ENCODE measurements at places on chromosomes 16 and 17. TPM values are rescaled to one million over a fixed set of nuclear protein-coding genes. Genes with fewer than 3 reads are reported as not detected.
A peak's percentile ranks its signal among the peaks of the same experiment; 100 is the strongest.

GRAP gene
- 1.8 TPM for total RNA-seq

PTX4 gene
- not detected for total RNA-seq

HOXB7 gene
- total RNA-seq: 15.0 TPM

EPOP gene
- total RNA-seq: 2.1 TPM

HAPSTR1 gene
- total RNA-seq: 22.0 TPM

RNF227 gene
- total RNA-seq: 0.32 TPM

AATK gene
- total RNA-seq: 20.6 TPM

DNA sequence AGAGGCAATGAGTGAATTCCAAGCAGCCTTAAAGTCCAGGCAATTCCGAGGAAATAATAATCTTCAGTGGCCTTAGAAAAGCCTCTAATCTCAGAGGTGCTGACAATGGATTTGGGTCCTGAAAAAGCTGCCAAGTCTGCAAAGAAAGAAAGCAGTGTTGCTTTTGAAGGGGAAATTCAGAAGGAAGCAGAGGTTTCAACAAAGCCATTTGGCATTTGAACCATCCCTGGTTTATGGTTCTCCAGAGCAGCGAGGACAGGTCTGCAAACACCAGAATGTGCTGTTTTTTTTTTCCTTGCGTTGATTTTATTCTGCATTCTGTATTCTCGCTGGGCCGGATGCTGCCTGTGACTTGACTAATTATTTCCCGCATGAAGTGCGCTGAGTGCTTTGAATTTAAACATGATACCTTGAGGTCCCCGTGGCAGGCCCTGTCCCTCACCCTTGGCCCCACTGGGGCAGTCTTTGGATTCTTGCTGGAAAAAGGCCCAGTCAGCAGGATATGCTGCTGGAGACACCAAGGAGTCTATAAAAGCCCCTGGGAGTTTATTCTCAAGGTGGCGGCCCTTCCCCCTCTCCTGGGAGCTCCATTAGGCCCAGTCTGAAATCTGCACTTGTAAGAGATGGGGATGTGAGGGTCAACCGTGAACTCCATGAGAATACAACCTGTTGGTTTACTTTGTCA is 338.3 kb downstream of the HAPSTR1 start:
- H3K27me3 ChIP-seq: no peaks in the 10 kb centered on the region
- H3K36me3 ChIP-seq: no peaks in the 10 kb centered on the region
- no peak overlapping the region for H3K4me3 ChIP-seq
- no peaks in the 10 kb centered on the region for H3K4me1 ChIP-seq
- H3K27ac ChIP-seq: no peak overlapping the region

GRCh38 chr17:58028578-58028977 is 21.5 kb upstream of the SRSF1 start:
- H3K27me3 ChIP-seq: no peaks in the 10 kb centered on the region
- H3K4me1 ChIP-seq: no peaks in the 10 kb centered on the region
- no peak overlapping the region for H3K4me3 ChIP-seq
- H3K27ac ChIP-seq: no peak overlapping the region

DNA sequence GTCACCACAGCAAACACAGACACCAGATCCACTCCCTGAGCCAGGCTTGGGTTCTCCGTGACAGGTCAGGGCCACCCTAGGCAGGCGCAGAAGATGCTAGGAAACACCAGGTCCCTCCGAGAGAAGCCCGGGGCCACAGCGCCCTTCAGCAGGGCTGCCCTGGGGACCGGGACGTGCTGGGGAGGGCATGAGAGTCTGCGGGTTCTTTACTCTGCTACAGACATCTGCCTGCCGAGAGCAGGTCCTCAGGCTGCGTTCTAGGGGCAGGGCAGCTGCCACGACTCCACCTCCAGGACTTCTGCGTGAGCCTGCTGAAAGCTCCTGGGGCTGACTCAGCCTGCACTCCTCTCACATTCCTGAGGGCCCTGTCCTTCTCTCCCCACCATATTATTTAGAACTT is 11.4 kb downstream of the MYLK3 start:
- H3K27me3 ChIP-seq: no peaks in the 10 kb centered on the region
- no peak overlapping the region for H3K4me3 ChIP-seq
- DNase-seq: no peak
- H3K4me1 ChIP-seq: no peaks in the 10 kb centered on the region

GRCh38 chr17:35295686-35296085 is 52.8 kb downstream of the SLFN5 start:
- no peaks in the 10 kb centered on the region for H3K36me3 ChIP-seq
- H3K27ac ChIP-seq: no peak overlapping the region
- no peaks in the 10 kb centered on the region for H3K27me3 ChIP-seq
- H3K4me1 ChIP-seq: no peaks in the 10 kb centered on the region
- no peak for DNase-seq
- no peak overlapping the region for H3K4me3 ChIP-seq

DNA sequence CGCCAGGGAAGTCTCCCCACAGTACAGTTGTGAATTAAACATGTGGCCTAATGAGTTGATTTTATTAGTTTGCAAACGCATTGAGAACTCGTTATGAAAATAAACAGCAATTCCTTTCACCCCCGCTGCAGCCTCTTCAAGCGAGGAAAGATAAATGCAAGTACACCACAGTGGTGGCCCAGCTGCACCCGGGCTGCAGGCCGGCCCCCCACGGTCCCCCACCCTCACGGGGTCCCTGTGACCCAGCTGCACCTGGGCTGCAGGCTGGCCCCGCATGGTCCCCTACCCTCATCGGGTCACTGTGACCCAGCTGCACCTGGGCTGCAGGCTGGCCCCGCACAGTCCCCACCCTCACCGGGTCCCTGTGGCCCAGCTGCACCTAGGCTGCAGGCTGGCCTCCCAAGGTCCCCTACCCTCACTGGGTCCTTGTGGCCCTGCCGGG is 32.2 kb downstream of the SDK2 start:
- H3K36me3 ChIP-seq: no peaks in the 10 kb centered on the region
- H3K4me3 ChIP-seq: no peak overlapping the region

DNA sequence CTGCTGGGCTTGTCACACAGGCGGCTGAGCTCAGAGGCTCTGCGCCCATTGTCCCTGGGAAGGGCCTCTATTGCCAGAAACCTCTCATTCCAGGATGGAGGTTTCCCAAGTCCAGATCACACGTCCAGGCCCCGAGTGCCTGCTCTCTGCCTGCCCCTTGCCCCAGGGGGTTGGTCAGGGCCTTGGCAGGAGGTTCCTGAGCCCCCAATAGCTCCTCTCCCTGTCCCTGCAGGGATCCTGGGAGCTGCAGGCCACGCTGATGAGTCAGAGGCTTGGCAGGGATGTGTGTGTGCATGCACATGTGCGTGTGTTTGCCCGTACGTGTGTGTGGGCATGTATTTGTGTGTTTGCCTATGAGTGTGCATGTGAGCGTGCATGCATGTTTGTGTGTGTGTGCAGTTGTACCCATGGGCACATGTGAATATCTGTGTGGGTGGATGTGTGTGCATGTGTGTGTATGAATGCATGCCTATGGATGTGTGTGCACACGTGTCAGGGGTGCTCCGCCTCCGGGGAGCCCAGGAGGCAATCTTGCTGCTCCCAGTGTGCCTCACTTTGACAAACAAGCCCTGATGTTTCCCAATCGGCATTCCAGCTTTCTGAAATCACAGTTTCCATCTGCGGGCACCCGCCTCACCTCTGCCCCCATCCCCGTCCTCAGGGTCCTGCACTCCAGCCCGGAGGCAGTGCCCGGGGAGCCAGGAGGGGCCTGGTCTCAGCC is 98.4 kb upstream of the GSE1 start:
- DNase-seq: peak; percentile 93
- no peak overlapping the region for H3K4me3 ChIP-seq
- peaks cover 26% of the 10 kb centered on the region for H3K4me1 ChIP-seq
- no peaks in the 10 kb centered on the region for H3K36me3 ChIP-seq
- no peaks in the 10 kb centered on the region for H3K27me3 ChIP-seq

GRCh38 chr16:51556694-51557340 is 405.7 kb upstream of the SALL1 start:
- no peak for DNase-seq
- H3K36me3 ChIP-seq: no peaks in the 10 kb centered on the region
- H3K27ac ChIP-seq: no peak overlapping the region
- no peaks in the 10 kb centered on the region for H3K4me1 ChIP-seq
- H3K4me3 ChIP-seq: no peak overlapping the region
- no peaks in the 10 kb centered on the region for H3K27me3 ChIP-seq

- DNase-seq: no peak
- H3K4me1 ChIP-seq: no peaks in the 10 kb centered on the region
- no peak overlapping the region for H3K27ac ChIP-seq
- H3K4me3 ChIP-seq: no peak overlapping the region
- H3K27me3 ChIP-seq: no peaks in the 10 kb centered on the region
- no peaks in the 10 kb centered on the region for H3K36me3 ChIP-seq
These were observed 4.5 kb downstream of the MINK1 start for GRCh38 chr17:4837471-4838308.

DNA sequence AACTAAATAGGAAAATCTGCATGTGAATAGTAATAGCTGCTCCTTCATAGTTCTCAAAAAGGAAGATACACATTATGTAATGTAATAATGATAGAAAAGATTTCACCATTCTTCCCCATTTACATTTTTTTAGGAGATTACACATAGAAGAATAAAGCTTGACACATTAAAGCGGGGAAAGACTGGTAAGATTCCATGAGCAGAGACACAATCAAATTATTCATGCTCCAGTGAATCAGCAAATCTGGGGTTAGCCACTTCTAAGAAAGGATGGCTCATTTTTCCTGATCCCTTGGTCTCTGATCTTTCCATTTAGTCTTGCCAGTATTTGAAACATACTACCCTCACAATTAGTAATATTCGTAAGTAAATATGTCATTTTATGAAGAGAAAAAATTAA is 81.9 kb downstream of the CA4 start:
- H3K27me3 ChIP-seq: no peaks in the 10 kb centered on the region
- H3K36me3 ChIP-seq: peaks cover 9% of the 10 kb centered on the region
- no peaks in the 10 kb centered on the region for H3K4me1 ChIP-seq
- H3K27ac ChIP-seq: no peak overlapping the region
- DNase-seq: no peak

- H3K27ac ChIP-seq: peak overlapping the region; percentile 85
These were observed 594 bp downstream of the MAPK8IP3 start for GRCh38 chr16:1706386-1707192.

GRCh38 chr17:2076087-2076984 is 21.4 kb downstream of the HIC1 start:
- H3K27me3 ChIP-seq: no peaks in the 10 kb centered on the region
- H3K4me3 ChIP-seq: no peak overlapping the region
- H3K36me3 ChIP-seq: peaks cover 72% of the 10 kb centered on the region
- H3K27ac ChIP-seq: peak overlapping the region; percentile 32

DNA sequence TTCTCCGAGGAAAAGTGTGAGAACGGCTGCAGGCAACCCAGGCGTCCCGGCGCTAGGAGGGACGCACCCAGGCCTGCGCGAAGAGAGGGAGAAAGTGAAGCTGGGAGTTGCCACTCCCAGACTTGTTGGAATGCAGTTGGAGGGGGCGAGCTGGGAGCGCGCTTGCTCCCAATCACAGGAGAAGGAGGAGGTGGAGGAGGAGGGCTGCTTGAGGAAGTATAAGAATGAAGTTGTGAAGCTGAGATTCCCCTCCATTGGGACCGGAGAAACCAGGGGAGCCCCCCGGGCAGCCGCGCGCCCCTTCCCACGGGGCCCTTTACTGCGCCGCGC is at the start of gene ERBB2:
Gene ERBB2, plus strand, starts transcription at position 247 of the 330 bp plus-strand sequence. CDS start 175 bp downstream, outside the sequence.
- H3K27ac ChIP-seq: peak within 1 kb of the TSS; percentile 91
- H3K27me3 ChIP-seq: no peaks in the 10 kb centered on the region
- DNase-seq: peak; percentile 90
- H3K36me3 ChIP-seq: no peaks in the 10 kb centered on the region
- no peaks in the 10 kb centered on the region for H3K4me1 ChIP-seq
- peak within 1 kb of the TSS; percentile 84 for H3K4me3 ChIP-seq

- no peaks in the 10 kb centered on the region for H3K27me3 ChIP-seq
- DNase-seq: no peak
- H3K4me1 ChIP-seq: no peaks in the 10 kb centered on the region
- H3K27ac ChIP-seq: no peak overlapping the region
- no peak overlapping the region for H3K4me3 ChIP-seq
These were observed 116.5 kb upstream of the AXIN2 start for GRCh38 chr17:65677932-65678331.

DNA sequence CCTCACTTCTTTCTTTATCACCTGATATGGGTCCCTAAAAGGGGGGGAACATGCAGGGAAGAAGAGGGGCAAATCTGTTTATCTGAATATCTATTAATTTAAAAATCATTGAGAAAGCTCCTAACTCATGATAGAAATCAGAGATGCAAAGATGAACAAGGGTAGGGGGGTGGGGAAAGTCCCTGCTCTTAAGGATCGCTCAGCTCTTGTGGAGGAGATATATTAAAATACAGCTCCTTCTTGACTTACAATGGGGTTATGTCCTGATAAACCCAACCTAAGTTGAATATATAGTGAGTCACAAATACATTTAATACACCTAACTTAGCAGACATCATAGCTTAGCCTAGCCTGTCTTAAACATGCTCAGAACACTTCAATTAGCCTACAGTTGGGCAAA is 237.5 kb downstream of the MAF start:
- no peak overlapping the region for H3K4me3 ChIP-seq
- DNase-seq: no peak
- H3K36me3 ChIP-seq: no peaks in the 10 kb centered on the region
- H3K27me3 ChIP-seq: no peaks in the 10 kb centered on the region

- H3K36me3 ChIP-seq: peaks cover 27% of the 10 kb centered on the region
- DNase-seq: no peak
- H3K4me3 ChIP-seq: peak overlapping the region; percentile 85
- H3K4me1 ChIP-seq: peaks cover 20% of the 10 kb centered on the region
- no peaks in the 10 kb centered on the region for H3K27me3 ChIP-seq
These were observed 1.1 kb downstream of the CFAP119 start for GRCh38 chr16:30760577-30761426.

- H3K4me1 ChIP-seq: peaks cover 33% of the 10 kb centered on the region
- no peak overlapping the region for H3K4me3 ChIP-seq
- peak overlapping the region; percentile 96 for H3K27ac ChIP-seq
- no peaks in the 10 kb centered on the region for H3K27me3 ChIP-seq
- no peak for DNase-seq
These were observed 16.8 kb upstream of the MTSS2 start for GRCh38 chr16:70702624-70703023.

GRCh38 chr16:33059206-33059605 is 134.8 kb upstream of the TP53TG3C start:
- no peak overlapping the region for H3K27ac ChIP-seq
- H3K27me3 ChIP-seq: no peaks in the 10 kb centered on the region
- no peaks in the 10 kb centered on the region for H3K4me1 ChIP-seq

DNA sequence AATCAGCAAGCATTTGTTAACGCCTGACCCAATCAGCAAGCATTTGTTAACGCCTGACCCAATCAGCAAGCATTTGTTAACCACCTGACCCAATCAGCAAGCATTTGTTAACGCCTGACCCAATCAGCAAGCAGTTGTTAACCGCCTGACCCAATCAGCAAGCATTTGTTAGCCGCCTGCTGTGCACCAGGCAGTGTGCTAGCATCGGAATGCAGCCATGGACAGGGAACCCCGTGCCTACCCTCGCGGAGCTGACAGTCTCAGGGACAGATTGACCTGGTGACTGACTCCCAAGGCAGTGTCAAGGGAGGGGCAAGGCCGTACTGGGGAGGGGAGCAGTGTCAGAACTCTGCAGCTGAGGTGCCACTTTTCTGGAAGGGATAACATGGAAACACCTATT is 66.9 kb downstream of the ABR start:
- H3K4me3 ChIP-seq: no peak overlapping the region
- peak overlapping the region; percentile 90 for H3K27ac ChIP-seq
- H3K4me1 ChIP-seq: peaks cover 20% of the 10 kb centered on the region
- H3K27me3 ChIP-seq: no peaks in the 10 kb centered on the region
- DNase-seq: no peak

- H3K27me3 ChIP-seq: no peaks in the 10 kb centered on the region
- no peak for DNase-seq
- no peak overlapping the region for H3K4me3 ChIP-seq
- H3K4me1 ChIP-seq: no peaks in the 10 kb centered on the region
- H3K36me3 ChIP-seq: no peaks in the 10 kb centered on the region
- H3K27ac ChIP-seq: no peak overlapping the region
These were observed 182.7 kb upstream of the ZFHX3 start for GRCh38 chr16:73230651-73231050.
